ENCODE measurements at places on chromosomes 7 and 10. TPM values are rescaled to one million over a fixed set of nuclear protein-coding genes. Genes with fewer than 3 reads are reported as not detected.

Gene TMEM270
- not detected for total RNA-seq

Gene CISD1
- total RNA-seq: 23.2 TPM

Gene TWIST1
- 7.1 TPM for total RNA-seq

Gene CRPPA
- total RNA-seq: 2.2 TPM

Gene DENND10
- 49.4 TPM for total RNA-seq

Gene PLEKHS1
- total RNA-seq: 0.13 TPM
